Brain (organoid and tissue), 16 donors: ENCODE measurements at places on chromosomes 1 and 21.

- peak; percentile 33 for DNase-seq
Measured at GRCh38 chr1:204802401-204803175, 68.1 kb upstream of the NFASC start.

- DNase-seq, result no peak
Measured at GRCh38 chr21:38479641-38480525, 18.4 kb downstream of the ERG start.

DNA sequence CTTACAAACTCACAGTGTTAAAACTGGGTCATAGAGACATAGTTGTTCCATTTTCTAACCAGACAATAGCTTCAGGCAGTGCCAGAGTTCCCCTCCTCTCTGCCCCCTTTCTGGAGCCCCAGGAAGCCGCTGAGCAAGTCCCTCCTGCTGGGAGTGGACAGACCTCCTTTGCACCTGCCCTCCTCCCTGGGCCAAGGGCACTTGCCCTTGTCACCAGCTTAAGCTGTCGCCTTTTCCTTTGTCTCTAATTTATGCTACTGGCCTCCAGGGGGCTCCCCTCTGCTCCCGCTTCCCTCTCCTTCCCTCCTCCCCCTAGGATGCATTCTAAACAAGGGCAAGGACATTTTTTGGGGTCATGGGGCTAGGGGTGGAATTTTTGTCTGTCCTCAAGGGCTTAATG lies 182.4 kb downstream of the MIS18A start:
- no peak for DNase-seq

DNA sequence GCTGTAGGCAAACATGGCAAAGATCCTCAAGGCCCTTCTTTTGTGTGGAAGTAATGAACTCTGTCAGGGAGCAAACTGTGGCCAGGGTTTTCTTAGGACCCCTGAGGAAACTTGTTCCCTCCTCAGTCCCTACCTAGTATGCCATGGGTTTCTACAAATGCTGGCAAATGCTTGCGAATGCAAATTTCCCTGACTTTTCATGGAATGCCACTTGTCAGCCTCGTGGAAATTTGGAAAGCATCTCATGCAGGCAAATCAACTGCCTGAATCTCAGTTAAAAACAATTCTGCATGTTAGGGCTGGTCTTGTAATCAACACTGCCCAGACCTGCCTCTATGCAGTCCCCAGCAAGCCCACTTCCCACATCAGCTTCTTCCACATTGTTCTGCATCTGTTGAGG lies 334.9 kb upstream of the AJAP1 start:
- peak; percentile 75 for DNase-seq

DNA sequence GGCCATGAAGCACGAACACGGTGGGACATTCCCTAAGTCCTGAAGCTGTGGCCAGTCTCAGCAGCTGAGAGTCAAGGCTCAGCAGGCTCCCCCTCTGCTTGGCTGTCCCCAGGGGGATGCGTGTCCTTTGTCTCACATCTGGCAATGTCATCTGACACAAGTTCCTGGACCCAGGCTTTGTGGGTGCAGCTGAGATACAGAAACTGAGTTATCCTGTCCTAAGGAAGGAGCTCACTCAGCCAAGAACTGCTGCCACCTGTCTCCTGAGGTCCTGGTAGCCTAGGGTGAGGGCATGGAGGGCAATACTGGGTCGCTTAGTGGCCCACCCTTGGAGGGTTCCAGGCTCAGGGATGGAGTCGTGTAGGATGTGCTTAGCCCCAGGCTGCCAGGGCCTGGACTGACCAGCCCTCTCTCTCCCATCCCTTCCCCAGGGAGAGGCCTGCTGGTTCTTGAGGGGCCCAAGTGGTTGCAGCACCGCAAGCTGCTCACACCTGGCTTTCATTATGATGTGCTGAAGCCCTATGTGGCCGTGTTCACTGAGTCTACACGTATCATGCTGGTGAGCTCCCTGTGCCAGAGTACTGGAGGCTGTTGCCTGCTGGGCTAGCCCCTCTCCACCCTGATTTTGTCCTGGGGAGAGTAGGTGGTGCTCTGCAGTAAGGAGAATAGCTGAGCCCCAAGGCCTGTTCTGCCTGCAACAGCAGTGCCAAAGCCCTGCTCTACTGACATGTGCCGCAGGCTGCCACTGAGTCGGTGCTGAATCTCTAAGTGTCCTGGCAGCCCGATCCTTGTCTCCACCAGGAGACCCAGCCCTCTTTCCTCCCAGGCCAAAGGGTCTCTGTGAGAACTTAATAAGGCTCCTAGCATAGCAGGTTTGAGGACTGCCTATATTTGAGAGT lies 13.5 kb downstream of the CYP4B1 start:
- DNase-seq, result no peak

- DNase-seq, result no peak
Measured at GRCh38 chr1:82907313-82907712, 1091.6 kb downstream of the TTLL7 start.

- DNase-seq, result no peak
Measured at GRCh38 chr1:77538956-77539518, 143.4 kb downstream of the ZZZ3 start.

DNA sequence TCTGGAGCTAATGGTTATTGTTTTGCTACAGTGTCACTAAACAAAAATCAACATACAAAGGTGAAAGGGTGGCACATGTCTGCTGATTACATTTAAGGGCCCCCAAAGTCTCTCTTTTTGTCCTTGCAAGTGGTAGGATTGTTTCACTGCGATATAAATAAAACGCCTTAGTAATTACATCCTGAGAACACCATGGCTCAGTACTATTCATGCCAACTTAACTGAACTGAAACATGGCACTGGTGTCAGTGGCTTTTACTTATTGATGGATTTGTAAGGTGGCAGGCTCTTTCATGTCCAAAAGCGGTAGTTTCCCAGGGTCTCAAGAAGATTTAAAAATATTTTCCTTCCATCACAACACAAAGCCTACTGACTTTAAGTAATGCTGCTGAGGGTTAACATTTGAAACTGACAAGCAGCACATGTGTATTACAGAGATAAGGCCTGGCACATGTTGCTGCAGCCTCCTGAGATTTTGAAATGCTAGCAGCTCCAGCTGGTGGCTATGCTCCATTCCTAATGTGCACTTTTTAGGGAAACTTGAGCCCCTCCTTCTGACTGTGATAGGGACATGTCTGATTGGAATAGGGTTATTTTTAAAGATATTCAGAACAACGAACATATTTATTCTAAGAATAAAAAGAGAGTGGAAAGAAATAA lies 86.8 kb downstream of the ATP1B1 start:
- peak; percentile 41 for DNase-seq

DNA sequence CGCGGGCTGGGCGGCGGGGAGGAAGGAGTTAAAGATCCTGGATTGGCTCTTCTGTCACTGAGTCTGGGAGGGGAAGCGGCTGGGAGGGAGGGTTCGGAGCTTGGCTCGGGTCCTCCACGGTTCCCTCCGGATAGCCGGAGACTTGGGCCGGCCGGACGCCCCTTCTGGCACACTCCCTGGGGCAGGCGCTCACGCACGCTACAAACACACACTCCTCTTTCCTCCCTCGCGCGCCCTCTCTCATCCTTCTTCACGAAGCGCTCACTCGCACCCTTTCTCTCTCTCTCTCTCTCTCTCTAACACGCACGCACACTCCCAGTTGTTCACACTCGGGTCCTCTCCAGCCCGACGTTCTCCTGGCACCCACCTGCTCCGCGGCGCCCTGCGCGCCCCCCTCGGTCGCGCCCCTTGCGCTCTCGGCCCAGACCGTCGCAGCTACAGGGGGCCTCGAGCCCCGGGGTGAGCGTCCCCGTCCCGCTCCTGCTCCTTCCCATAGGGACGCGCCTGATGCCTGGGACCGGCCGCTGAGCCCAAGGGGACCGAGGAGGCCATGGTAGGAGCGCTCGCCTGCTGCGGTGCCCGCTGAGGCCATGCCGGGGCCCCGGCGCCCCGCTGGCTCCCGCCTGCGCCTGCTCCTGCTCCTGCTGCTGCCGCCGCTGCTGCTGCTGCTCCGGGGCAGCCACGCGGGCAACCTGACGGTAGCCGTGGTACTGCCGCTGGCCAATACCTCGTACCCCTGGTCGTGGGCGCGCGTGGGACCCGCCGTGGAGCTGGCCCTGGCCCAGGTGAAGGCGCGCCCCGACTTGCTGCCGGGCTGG lies at the start of gene NPR1:
Gene NPR1 (plus strand): TSS at position 170 of the 818 bp plus-strand sequence. CDS start 421 bp downstream, at position 591.
- peak; percentile 52 for DNase-seq

DNA sequence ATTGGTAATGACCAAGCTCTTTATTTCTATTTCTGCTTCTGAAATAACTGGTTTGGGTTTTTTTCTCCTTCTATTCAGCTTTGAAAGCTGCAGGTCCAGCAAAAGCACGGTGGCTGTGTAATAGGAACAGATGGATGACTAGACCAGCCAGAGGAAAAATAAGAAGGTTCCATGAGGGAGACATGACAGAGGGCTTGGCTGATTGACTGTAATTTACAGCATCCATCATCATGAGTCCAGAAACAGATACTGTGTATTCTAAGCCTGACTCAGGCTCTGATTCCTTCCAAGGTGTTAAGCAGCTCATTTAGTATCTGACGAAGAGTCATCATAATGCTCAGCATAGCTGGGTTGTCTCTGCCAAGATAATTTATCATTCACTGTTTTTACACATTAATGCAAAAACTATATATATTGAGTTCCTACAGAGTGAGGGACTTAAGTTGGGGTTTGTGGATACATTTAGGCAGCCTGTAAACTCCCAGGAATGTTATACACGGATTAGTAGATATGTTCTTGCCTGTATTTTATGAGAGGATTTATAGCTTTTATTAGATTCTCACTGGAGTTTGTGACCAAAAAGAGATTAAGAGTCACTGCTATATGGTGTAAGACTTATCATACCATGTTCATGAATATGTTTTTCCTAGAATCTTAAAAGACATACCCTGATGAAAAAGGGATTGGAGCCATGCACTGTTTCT lies 72.6 kb downstream of the SGIP1 start:
- peak; percentile 39 for DNase-seq

DNA sequence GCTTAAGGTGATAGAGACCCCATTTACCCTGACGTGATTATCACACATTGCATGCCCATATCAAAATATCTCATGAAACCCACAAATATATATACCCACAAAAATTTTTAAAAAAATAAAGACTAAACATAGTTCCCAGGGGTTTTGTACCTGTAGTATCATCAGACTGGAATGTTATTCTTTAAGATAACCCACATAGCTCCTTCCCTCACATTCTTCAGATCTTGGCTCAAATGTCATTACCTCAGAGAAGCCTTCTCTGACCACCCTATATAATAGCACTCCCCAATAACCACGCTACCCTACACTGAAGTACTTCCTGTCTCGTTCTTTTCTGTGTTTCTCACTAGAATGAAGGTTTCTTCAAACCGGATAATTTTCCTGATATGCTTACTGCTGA lies 138.3 kb upstream of the SNX7 start:
- no peak for DNase-seq

DNA sequence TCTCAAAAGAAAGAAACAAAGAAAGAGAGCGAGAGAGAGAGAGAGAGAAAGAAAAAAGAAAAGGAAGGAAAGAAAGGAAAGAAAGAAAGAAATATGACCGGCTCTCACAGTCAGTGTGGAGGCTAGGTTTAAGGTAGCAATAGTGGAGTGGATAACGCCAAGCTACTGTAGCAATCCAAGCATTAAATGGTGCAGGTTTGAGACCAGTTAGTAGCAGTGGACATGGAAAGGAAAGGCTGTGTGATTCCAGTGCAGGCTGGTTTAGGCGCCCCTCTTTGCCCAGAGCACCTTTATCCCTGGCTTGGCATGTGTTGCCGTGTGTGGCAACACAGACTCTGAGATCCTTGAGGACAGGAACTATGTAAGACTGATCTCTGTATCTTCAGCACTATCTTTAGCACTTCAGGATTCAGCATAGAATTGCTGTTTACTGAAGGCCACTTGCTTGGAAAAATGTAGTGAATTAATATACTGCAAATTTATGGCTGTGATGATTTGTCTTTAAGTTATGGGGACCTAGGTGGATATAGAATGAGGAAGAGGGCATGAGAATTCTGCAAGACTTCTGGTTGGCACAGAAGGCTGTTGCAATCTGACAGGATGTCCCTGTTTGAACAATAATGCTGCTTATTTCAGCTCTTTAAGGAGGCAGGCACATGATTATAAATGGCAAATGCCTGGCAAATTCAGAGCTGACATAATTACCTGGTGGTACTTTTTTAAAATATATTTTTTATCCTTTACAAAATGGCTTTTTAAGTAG lies 10.8 kb upstream of the OSBPL9 start:
- DNase-seq, result no peak

DNA sequence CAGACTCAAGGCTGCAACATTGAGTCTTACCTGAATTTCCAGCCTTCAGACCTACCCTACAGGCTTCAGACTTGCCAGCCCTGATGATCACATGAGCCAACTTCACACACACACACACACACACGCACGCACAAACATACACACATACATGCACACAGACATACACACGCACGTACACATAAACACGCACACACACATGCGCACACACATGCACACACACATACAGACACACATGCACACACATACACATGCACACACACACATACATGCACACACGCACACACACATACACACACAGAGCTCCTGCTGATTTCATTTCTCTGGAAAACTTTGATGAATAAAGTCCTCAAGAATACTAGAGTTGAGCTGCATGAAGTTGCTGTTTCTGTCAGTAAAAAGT lies 78.3 kb upstream of the SLC2A1 start:
- DNase-seq, result no peak

GRCh38 chr1:181104042-181104789 lies 15.7 kb downstream of the IER5 start:
- no peak for DNase-seq

- DNase-seq, result no peak
Measured at GRCh38 chr21:37939251-37939650, 23.0 kb upstream of the KCNJ6 start.

DNA sequence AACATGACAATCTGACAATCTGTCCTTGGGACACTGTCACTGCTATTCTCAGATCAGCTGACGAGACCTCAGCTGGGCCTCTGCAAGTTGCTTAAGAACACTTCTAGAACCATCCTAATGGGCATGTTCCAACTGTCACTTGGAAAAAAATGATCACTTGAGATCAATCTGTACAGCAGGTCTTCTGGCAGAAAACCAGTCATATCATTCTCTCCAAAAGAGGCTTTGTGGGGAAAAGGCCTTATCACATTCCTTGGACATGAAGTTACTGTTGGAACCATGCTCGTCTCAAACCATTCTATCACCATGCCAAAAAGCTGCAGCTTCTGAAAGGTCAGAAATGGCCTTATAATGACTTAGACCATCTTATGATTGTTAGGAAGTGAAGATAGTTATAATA lies 744.2 kb downstream of the USP25 start:
- no peak for DNase-seq

DNA sequence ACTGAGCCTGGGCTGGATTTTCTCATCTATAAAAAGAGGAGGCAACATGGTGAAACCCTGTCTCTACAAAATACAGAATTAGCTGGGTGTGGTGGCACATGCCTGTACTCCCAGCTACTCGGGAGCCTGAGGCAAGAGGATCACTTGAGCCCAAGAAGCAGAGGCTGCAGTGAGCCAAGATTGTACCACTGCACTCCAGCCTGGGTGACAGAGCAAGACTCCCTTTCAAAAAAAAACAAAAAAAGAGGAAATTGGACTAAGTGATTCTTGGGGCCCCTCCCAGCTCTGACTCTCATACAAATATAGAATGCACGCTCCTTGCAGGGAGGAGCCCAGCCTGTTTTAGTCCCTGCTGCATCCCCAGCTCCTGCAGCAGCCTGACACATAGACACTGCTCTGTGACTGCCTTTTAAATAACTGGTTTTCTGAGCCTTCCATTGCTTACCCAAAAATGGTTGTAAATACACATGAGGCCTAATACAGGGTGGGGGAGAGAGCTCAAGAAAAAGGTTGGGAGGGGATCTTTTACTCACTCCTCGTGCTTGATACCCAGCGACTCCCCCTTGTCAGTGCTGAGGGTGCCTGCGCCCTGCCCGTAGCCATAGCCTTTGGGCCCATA lies 17.2 kb downstream of the CSRP1 start:
- DNase-seq, result no peak

- no peak for DNase-seq
Measured at GRCh38 chr1:242162140-242162539, 163.2 kb upstream of the MAP1LC3C start.

- DNase-seq, result no peak
Measured at GRCh38 chr1:27542463-27543273, 52.7 kb upstream of the WASF2 start.
